ENCODE measurements at places on chromosomes 5 and 9.

- DNase-seq = no peak
Measured at GRCh38 chr5:63022403-63022802, 443.8 kb downstream of the LRRC70 start.

- no peak for DNase-seq
Measured at GRCh38 chr5:99449786-99450185, 521.0 kb upstream of the CHD1 start.

DNA sequence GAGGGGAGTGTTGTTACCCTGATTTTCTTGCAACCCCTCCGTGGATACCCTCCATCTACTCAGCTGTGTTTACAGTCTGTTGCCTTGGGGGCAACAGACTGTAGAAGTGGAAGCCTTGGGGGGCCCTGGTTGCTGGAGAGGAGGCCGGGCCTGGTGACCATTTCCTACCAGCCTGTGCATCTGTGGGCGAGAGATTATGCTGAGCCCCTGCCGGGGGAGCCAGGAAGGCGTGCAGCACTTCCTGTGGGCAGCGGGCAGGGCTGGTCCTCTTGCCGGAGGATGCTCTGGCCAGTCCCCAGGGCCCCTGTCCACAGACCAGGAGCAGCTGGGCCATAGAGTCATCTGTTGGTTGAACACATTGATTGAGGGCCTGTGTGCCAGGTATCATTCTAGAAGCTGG lies 11.1 kb downstream of the ERGIC1 start:
- no peak for DNase-seq

DNA sequence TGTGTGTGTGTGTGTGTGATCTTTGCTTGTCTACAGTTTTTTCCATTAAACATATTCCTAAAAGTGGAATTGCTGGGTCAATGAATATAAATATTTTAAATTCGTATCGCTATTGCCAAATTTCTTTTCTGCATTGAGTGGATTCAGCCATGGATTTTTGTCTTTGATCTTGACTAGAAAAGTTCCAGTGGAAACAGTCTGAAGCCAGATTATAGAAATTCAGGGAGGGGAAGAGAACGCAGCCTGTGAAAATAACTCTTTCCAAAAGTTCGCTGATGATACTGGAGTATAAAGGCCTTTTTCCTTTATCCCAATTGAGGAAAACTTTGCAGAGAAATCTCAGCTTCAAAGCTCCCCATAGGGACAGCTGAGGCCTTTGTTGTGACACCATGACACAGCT lies 292.3 kb upstream of the CD180 start:
- no peak for DNase-seq

DNA sequence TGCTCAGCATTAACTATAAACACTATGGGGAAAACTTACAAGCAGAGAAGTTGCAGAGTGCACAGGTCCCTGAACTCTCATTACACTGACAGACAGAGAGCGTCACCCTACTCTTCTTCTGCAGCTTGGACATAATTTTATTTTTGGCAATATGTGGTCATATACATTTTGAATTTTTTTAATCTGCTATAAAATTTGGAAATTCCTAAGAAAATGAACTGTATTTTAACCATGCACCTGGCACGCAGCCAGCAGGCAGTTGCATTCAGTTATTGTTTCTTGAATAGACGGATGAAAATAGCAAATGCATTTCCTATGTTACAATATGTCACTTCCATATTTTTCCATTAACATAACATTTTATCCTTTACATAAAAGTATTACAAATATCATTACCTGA lies 100.2 kb downstream of the SLC25A46 start:
- DNase-seq = no peak

DNA sequence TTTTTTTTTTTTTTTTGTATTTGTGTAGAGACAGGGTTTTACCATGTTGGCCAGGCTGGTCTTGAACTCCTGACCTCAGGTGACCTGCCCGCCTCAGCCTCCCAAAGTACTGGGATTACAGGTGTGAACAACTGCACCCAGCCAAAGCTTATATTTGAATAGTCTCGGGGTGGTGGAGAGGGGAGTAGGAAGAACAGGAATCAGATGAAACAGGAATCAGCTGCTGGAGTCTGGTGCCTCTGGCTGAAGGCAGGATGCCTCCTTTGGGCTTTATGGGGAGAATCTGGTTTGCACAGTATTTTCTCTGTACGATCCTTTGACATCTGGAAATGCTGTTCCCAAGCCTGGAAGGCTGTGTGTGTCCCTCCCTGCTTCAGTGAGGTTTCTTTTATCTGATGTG lies 10.9 kb downstream of the C5orf52 start:
- no peak for DNase-seq

DNA sequence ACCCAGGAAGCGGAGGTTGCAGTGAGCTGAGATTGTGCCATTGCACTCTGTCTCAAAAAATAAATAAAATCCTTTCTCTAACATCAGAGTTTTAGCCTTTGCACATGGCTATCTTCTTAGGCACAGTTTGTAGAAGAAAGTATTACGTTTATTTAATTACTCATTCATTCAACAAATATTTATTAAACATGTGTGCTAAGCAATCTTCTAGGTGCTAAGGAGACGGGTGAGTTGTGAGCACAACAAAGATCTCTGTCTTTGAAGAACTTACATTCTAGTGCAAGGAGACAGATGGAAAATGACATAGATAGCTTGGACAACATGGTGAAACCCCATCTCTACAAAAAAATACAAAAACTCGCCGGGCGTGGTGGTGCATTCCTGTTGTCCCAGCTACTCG lies 122.3 kb upstream of the MYO10 start:
- no peak for DNase-seq

- no peak for DNase-seq
Measured at GRCh38 chr5:122350496-122350895, 38.5 kb downstream of the SNCAIP start.

- no peak for DNase-seq
Measured at GRCh38 chr5:168066536-168067208, 224.8 kb upstream of the WWC1 start.

GRCh38 chr5:181173420-181174342 lies 26.3 kb downstream of the OR2V2 start:
- peak; percentile 54 for DNase-seq

DNA sequence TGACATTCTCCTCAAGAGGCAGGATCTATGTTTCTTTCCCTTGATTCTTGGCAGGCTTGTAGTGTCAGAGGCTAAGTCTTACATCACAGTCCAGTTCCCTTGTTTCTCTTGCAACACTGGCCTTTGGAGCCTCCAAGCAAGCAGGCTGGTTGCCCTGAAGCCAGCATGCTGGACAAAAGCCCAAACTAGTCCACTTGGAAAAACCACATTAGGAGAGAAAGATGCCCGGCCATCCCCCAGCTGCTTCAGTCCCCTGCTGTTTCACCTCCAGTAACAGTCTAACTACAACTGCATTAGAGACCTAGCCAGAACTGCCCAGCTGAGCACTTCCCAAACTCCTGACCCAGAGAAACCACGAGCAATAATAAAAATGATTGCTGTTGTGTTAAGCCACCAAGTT lies 87.6 kb downstream of the ADAMTS6 start:
- no peak for DNase-seq

DNA sequence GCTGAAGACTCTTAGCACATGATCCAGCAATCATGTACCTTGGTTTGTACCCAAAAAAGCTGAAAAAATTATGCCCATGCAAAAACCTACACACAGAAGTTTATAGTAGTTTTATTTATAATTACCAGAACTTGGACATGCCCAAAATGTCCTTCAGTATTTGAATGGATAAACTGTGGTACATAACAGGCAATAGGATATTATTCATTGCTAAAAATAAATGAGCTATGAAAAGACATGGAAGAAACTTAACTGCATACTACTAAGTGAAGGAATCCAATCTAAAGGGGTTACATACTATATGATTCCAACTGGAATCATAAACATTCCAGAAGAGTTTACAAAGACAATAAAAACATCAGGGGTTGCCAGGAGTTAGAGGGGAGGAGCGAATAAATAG lies 25.6 kb downstream of the FBXL17 start:
- no peak for DNase-seq

GRCh38 chr9:121368138-121368522 lies 1.9 kb downstream of the STOM start:
- DNase-seq = no peak

GRCh38 chr5:171316258-171317121 lies 7.4 kb downstream of the TLX3 start:
- no peak for DNase-seq

Measured in activated T-cell treated with anti-CD3 and anti-CD28 coated beads for 4 hours (primary cell).